ENCODE measurements at places on chromosomes 11 and 22. TPM values are rescaled to one million over a fixed set of nuclear protein-coding genes. Genes with fewer than 3 reads are reported as not detected.

The DEUP1 gene
- total RNA-seq = not detected

The OR8D4 gene
- not detected for total RNA-seq

The TSPAN18 gene
- total RNA-seq = not detected

The TRIM66 gene
- total RNA-seq = 1.7 TPM

The PRR14L gene
- total RNA-seq = 18.8 TPM

The RFPL3 gene
- total RNA-seq = not detected

The OR51E1 gene
- not detected for total RNA-seq

The TECTA gene
- total RNA-seq = not detected

The NRXN2 gene
- total RNA-seq = not detected

The CRYBB3 gene
- not detected for total RNA-seq

The LGR4 gene
- total RNA-seq = 24.8 TPM

The BUD13 gene
- total RNA-seq = 12.0 TPM

The PKNOX2 gene
- not detected for total RNA-seq

The LYVE1 gene
- not detected for total RNA-seq

The DEFB131B gene
- not detected for total RNA-seq

The FOSL1 gene
- 7.0 TPM for total RNA-seq

The OR52I1 gene
- total RNA-seq = not detected

The NXPE2 gene
- total RNA-seq = not detected

All from tracheal epithelial cell (primary cell).